AG09319 (cell line): ENCODE measurements at places on chromosomes 11 and 22.

GRCh38 chr11:30508594-30508993, 77.6 kb downstream of the MPPED2 start:
- no peak for DNase-seq

DNA sequence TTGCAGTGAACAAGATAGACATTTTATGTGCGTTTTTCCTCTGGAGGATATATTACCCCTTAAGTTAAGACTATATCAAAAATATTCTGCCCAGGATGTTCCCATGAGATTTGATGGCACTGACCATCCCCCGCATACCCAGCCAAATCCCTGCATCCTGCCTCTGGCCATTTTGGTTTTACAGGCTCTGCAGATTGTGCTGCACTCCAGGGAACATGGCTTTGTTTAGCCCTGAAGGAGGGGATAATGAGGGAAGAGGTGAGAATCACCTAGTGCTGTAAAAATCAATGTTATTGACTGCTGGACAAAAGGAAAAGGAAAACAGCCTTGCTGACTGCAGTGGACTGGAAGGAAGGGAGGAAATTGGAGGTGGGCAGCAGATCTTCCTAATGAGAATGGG, 717.4 kb downstream of the DLG2 start:
- no peak for DNase-seq

DNA sequence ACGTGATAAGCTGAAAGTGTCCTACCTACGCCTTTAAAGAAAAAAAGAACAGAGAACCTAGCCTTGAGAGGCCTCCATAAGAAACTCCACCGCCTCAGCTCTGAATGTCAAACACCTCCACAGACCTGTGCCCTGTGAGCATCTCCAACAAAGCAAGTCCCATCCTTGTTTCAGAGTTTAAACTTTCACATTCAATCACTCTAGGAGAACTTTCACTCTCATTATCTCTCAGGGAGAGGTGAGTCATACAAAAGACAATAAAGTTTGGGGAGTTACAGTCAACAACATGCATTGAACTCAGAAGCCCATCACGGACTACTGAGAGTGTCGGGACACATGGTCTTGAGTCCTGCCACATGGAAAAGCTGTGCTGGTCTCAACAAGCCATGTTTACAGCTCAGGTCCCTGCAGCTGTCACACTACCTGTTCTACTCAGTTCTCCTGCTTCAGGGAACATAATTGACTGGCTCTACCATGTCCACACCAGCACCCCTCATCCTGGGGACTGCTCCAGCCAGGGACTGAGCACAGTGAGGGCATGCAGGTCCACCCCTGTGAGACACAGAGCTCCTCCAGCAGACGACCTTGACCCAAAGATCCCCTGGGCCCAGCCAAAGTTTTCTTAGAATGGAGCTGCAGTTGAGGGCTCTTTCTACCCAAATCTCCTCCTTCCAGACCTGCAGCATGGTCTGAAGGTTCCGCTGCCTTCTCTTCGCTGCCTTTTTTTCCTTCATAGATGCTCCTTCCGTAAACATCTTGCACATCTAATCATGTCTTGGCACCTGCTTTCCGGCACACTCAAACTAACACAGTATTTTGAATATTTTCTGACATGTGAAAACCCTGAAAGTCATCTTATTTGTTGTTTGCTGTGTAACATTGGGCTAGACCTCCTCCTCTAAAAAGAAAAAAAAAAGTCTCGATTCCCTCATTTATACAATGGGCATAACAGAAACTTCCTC, 114.9 kb downstream of the ETS1 start:
- DNase-seq = no peak

- DNase-seq = no peak
Measured at GRCh38 chr11:8593455-8593854, 573 bp downstream of the STK33 start.

DNA sequence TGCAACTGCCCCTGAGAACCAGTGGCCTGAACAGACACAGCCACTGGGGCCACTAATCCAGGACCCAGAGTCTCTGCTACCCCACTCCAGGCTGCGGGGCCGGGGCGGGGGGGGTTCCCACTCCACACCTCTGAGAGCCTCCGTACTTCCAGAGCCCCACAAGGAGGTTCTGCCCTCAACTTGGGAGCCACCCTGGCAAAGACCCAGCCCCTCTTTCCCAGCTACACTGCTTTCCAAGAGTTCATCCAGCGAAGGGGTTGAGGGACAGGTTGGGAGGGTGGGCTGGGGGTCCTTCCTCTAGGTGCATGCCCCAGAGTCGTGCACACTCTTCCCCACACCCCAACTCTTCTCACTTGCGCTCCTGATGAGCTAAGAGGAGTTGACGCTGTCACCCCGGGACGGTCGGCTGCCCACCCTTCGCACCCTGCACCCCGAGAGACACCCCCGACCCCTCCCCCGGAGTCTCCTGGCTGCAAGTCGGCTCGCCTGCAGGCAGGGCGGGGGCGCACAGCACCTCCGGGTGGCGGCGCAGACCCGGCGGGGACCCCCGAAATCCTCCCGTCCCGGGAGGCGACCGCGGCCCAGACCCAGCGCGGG, 531 bp downstream of the RAB3IL1 start:
- no peak for DNase-seq

- DNase-seq = no peak
Measured at GRCh38 chr22:23753385-23753784, 840 bp downstream of the VPREB3 start.

- DNase-seq = no peak
Measured at GRCh38 chr11:62925308-62925707, 4.1 kb upstream of the CHRM1 start.

DNA sequence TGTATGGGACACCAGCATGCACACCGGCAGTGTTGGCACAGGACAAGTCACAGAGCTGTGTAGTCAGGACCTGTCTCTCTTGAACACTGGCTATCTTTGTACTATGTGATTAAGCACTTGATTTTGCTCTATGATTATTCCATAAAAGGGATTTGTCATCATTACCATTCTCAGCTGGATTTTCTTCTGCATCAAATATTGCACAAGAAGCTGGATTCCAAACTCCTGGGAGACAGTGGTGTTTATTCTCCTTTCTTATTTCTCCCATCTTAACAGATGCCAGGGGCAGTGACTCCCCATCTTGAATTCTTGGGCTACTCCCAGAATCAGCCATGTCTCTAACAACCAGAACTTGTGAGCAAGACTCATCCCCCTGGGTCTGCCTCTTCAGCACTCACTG, 62.5 kb upstream of the GNAZ start:
- DNase-seq = no peak

DNA sequence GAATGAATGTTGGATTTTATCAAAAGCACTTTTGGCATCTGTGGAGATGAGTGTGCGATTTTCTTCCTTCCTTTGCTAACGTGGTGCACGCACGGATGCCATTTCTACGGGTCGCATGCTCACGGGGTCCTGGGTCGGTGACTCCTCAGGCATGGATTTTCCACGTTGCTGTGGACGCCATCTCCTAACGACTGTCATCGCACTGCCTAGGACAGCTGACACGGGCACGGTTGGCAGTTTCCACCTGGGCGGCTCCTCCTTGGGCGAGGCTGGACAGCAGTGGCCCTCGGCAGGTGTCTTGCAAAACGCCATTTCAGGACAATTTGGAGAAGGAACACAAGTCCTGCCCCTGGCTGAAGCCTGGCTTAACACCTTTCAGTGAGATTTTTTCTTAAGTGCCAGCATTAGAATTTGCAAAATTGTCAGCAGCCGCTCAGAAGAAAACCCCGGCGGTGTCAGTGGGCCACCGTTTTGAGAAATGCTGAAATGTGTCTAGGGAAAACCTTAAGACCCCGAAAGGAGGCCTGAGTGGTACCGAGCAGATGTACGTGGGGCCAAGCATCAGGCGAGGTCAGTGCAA, 34.7 kb upstream of the TOLLIP start:
- DNase-seq = no peak

- DNase-seq = no peak
Measured at GRCh38 chr11:61968758-61969390, 1.4 kb upstream of the FTH1 start.

- DNase-seq = no peak
Measured at GRCh38 chr11:120629407-120630080, 118.0 kb downstream of the GRIK4 start.

DNA sequence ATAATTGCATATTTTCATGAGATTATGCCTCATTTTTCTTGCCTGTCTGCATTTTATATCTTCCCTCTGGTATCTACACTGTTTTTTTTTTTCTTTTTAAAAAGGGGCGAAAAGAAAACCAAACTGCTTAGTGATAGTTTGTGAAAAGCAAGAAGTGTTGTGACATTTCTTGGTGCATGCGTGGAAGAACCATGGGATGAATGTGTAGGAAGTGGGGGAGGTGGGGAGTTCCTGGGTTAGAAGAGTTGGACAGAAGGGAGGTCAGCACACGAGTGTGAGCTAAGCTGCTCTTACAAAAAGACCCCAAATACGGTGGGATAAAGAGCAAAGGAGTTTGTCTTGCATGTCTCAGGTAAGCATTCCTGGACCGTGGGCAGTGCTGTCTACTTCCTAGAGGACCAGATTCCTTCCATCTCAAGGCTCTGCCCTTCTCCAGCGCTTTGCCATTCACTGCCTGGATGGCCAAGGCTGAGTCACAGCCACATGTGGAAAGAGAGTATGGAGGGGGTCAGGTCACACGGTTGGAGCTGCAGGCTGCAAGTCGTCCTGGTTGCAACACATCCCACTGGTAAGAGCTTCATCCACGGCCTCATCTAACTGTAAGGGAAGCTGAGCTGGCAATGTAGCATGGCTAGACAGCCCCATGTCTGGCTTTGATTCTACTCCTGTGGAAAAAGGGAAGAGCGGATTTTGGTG, 300.6 kb downstream of the DDX10 start:
- peak; percentile 60 for DNase-seq

- no peak for DNase-seq
Measured at GRCh38 chr22:49491726-49492125, 335.9 kb downstream of the BRD1 start.

GRCh38 chr11:13924801-13925327, 37.7 kb upstream of the SPON1 start:
- no peak for DNase-seq

- DNase-seq = no peak
Measured at GRCh38 chr11:73965764-73966121, 14.9 kb downstream of the DNAJB13 start.

DNA sequence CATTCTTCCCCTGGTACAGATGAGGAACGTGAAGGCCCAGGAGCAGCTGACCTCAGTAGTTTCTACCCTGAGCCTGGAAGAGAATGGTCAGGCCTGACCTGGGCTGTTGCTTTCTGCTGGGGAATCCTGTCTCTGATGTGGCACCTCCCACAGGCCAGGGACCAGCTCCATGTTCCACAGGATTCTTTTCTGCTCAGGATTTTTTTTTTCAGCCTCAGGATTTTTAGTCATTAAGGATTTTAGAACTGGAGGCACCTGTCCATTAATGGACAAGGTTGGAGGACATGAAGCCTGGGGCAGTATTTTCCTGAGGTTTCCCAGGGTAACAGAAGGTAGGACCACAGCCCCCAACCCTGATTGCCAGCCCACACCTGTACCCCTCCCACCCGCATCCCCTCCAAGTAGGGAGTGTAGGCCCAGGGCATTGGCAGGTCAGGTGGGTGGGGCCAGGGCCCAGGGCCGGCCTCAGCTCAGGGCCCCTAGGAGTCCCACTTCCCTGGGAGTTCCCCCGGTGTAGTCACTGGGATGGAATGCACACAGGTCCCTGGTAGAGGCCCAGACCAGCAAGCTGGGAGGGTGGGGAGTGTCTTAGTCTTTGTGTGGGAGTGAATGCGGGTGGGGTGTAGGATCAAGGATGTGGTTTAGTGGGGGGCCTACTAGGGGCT, 16.1 kb downstream of the BIK start:
- no peak for DNase-seq

DNA sequence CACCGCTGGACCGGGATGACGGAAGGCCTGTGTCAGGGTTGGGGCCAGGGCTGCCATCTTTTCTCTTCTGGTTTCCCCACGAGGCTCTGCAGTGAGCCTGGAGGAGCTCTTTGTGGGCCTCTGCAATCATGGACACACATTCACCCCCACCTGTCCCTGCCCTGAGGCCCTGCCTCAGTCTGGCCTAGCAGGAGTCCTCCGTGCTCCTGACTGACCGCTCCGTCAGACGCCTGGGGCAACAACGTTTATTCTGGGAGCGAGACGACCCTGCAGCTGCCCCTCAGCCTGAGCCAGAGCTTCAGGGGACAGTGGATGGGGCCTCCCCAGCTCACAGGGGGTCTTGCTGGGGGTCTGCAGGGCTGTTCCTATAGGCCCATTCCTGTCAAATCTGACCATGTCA, 8.2 kb upstream of the MYEOV start:
- DNase-seq = no peak

- peak; percentile 55 for DNase-seq
Measured at GRCh38 chr11:469684-470560, 19.8 kb downstream of the PTDSS2 start.

DNA sequence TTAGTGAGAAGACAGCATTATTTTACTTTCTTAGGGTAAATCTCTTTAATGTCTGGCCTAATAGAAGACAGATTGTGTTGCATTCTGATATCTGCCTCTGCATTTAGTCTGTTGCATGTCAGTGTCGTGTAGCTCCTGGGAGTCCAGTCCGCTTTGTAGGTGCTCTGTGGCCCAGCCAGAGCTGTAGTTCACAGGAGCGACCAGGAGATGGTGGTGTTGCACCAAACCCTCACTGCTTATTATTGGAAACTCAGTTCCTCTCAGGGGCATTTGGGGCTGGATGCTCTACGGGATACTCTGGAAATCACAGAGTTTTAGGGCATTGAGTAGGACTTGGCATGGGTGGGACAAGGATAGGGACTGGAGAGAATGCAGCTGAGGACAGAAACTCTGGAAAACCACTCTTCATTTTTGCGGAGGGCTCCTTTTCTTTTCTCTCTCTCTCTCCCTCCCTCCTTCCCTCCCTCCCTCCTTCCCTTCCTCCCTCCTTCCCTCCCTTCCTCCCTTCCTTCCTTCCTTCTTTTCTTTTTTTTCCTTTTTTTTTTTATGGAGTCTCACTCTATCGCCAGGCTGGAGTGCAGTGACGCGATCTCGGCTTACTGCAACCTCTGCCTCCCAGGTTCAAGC, 21.7 kb downstream of the MIAT start:
- peak; percentile 43 for DNase-seq

- no peak for DNase-seq
Measured at GRCh38 chr22:19766240-19766510, 5.6 kb downstream of the TBX1 start.

- DNase-seq = peak; percentile 60
Measured at GRCh38 chr22:28594797-28595462, 84.7 kb downstream of the TTC28 start.

DNA sequence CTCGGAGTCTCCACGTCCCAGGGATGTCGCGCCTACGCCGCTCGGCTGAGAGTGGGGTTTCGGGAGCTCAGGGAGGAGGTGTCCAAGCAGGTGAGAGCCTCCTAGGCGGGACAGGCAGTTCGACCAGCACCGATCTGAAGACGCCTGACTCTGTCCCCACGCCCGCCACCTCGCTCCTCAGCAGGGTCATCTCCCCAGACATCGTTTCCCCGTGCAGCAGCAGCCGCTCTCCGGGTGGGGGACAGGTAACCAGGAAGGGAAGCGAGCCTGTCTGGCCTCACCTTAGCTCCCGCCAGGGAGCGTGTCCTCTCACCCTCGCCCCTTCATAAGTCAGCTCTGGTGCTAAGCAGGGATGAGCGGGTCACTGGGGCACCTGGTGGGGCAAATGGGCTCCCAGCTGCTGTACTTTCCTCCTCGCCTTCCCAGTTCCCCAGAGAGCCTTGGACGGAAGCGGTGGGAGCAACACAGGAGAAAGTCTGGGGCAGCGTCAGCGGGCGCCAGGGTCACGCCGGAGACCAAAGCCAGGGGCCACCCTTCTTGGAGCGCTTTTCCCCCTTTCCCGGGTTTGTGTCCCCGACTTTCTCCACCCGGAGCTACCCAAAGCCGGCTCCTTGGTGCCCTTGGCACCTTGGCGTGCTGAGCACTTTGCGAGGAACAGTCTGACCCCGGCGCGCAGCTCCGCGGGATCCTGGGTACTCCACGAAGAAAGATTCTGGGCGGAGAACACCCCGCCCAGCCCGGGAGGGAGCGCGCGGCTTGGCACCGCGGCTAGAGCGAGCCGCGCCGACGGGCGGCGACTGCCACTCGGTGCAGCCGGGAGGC, 1.6 kb downstream of the SPON1 start:
- DNase-seq = no peak
